Stimulated activated CD4-positive, alpha-beta T cell treated with anti-CD3 and anti-CD28 coated beads, Interleukin-1b, Interleukin-23, amount 100 ng/mL, for 48 hours (primary cell): ENCODE measurements at places on chromosomes 13 and 19.

DNA sequence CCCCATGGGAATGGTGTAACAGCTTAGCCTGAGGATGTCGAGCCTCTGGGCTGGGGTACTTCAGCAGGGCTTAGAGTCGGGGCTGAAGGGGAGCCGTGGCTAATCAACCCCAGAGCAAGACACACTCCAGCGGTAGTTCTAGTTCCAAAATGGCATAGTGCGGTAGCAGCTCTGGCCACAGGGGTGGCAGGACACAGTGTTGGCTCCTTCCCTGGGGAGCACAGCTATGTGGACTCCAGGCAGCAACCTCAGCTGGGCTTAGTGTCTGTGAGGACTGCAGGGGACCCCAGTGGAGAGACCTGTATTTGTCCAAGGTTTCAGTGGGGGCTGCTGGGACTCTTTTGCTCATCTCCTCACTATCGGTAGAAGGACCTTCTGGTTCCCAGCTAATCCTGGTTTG, 70.8 kb upstream of the PCDH20 start:
- no peak for DNase-seq

DNA sequence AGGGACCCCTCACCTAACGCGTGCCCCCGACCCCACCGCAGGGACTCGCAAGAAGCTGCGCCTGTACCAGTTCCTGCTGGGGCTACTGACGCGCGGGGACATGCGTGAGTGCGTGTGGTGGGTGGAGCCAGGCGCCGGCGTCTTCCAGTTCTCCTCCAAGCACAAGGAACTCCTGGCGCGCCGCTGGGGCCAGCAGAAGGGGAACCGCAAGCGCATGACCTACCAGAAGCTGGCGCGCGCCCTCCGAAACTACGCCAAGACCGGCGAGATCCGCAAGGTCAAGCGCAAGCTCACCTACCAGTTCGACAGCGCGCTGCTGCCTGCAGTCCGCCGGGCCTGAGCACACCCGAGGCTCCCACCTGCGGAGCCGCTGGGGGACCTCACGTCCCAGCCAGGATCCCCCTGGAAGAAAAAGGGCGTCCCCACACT, 4.7 kb upstream of the MYBPC2 start:
- DNase-seq, result no peak

DNA sequence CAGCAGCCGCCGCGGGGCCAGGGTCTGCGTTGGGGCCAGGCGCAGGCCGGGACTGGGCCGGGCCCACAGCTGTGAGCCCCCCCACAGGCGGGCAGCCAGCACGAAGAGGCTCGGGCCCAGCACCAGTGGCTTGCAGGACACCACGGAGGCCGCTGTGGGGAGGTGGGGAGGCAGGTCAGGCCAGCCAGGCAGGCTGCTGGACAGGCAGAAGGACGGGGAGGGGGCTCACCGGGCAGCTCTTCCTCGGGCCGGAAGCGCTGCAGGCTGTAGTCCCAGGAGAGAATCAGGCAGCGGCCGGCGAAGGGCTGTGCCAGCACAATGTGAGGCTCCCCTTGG, 8.3 kb downstream of the LGI4 start:
- DNase-seq, result no peak

GRCh38 chr13:53622456-53622855, 593.8 kb downstream of the OLFM4 start:
- DNase-seq, result no peak

- no peak for DNase-seq
Measured at GRCh38 chr13:74730556-74731331, 596.5 kb upstream of the KLF12 start.

DNA sequence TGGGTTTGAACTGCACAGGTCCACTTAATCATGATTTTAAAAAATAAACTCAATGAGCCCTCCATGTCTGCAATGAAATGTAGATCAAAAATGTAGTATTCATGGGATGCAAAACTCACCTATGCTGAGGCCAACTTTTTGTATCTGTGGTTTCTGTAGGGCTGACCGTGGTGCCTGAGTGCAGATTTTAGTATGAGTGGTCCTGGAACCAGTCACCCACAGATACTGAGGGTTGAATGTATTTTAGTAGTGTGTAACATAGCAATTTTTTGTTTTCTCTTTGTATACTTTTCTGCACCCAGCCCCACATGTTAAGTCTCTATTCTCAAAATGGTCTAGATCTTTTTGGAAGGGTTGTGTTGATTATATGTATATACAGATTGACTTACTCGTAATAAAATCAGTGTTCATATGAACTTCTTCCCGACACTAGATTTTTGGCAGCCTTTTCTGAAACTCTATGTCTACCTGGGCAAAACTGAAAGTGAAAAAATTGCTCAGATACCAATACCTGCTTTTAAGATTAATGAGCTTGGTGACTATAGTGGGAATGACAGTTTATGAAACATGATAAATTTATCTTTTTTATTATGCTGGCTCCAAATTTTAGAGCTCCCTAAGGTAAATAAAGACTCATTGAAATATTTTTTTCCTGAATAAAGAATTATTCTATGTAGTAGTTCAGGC, 51.6 kb downstream of the DNAJC15 start:
- DNase-seq, result no peak

- DNase-seq, result no peak
Measured at GRCh38 chr13:36553491-36553890, 120.3 kb upstream of the SERTM1 start.

DNA sequence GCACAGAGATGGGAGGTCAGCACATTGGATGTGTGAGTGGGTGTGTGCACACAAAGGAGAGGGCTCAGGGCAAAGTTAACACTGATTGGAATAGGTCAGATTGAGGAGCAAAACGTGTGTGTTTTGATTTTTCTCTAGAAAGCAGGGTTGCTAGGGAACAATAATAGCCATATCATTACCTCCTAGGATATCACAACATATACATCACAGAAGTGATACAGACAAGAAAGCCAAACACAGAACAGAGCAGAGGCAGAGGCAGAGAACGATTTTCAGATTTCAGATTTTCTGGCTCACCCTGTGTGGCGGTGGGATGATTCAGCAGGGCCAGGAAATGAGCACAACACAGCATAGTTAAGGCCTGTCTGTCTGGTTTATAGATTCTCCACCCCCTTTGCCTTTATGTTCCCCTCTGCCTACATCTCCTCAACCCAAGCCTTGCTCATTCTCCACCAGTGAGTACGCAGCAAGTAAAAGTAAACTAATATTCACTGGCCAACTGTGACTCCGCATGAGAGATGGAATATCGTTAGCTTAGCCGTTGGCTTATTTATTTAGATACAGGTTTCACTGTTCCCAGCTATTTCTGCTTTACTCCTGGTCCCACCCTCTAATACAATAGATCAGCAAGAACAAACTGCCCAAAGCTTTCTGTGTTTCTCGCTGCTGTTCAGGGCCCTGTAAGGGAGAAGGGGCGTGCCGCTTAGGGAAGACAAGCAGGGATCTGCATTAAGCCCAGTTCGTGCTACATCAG, 182.7 kb upstream of the TSC22D1 start:
- DNase-seq, result peak; percentile 53

DNA sequence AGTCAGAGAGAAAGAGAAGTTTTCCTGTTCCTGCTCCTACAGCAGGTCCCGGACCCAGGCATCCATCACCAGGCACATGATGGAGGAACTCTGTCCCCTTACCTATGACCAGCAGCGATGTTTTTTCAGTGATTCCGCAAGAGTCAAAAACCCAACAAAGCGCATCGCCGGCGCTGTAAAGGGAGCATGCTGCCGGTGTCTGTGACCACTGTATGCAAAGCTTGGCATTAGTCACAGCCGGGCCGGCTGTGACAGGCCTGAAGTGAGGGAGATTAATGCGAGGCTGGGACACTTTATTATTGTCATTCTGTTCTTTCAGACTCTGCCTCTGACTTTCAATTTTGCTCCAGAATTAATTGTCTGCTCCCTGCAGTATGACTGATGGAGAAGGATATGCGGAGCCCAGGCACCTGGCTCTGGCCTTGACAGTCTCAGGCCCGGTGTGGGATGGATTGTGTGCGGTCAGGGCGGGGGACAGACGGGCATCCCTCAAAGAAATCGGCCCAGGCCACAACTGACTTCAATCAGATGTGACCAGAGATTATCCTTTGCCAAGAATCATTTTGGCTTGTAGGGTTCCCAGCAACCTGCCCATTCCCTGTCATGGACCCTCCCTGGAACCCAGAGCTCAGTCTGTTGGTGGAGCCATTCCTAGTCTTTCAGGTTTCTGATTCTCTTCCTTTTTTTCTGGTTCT, 462.0 kb upstream of the ZNF507 start:
- DNase-seq, result no peak

GRCh38 chr13:85853901-85854663, 54.9 kb upstream of the SLITRK6 start:
- DNase-seq, result no peak

- no peak for DNase-seq
Measured at GRCh38 chr19:4443188-4443587, 14.4 kb downstream of the UBXN6 start.

GRCh38 chr13:100502446-100502845, 86.1 kb downstream of the GGACT start:
- DNase-seq, result no peak

DNA sequence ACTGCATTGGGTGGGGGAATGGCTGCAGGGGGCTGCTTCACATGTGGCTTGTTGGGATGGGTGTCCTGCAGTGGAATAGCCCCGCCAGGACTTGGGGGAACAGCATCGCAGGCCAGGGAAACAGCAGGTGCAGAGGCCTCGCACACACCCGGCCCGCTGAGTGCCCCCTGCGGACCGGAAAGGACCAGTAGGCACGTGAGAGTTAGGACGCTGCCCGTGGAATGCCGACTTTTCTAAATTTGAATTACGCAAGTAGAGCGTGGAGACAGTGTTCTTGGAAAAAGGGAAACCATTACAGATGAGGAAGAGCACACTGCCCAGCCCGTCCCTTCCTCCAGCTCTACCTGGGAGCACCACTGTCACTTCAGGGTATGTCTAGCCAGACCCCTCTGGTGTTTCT, 11.5 kb downstream of the DNM2 start:
- no peak for DNase-seq

- no peak for DNase-seq
Measured at GRCh38 chr13:50912851-50913250, 3.3 kb downstream of the RNASEH2B start.

- DNase-seq, result no peak
Measured at GRCh38 chr13:111945086-111945485, 121.9 kb upstream of the SOX1 start.

DNA sequence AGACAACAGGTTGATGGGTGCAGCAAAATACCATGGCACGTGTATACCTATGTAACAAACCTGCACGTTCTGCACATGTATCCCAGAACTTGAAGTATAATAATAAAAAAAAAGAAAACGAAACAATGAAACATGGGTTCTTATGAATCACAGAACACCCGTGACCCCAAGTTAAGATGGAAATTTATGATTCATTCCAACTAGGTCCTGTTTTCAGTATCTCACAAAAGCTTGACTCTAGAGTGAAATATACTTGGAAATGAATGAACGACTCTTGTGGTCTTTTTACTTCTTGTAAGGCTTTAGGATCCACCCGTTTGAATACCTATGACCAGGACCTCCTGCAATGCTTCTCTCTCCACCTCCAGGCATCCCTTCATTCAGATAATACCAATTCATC, 3.5 kb upstream of the LILRB4 start:
- no peak for DNase-seq

- no peak for DNase-seq
Measured at GRCh38 chr13:38409771-38410170, 60.1 kb downstream of the UFM1 start.

- DNase-seq, result no peak
Measured at GRCh38 chr13:74158571-74159352, 24.6 kb upstream of the KLF12 start.

DNA sequence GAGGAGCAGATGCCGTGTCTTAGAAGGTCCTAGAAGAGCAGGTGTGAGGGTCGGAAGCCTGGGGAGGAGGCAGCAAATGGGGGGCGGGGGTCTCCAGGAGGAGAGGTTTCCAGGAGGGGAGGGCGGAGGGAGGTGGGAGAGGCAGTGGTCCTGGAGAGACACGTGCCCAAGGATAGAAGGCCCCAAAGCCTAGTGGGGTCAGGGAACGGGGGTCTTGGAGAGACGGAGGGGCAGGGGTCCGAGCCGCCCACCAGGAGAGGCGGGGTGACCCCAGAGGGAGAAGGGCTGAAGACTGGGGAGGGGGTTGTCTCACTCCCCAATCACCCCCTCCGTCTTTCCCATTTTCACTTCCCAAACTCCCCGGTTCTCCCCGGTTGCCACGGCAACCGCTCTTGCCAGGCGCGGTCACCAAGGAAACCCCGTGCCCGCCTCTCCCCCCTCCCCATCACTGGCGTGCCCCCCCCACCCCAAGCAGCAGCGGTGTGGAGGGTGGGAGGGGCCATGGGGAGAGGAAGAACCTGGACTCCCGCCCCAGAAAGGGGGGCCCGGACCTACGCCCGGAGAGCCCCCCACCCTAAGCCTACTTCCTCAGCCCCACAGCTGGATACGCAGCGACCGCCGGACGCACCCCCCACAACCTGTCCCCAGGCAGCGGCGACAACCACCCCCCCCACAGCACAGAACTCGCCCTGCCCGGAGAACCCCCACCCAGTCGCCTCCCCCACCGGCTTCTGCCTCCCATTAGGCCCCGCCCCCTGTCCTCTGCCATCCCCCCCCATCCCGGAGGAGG, 988 bp downstream of the LRRC4B start:
- DNase-seq, result no peak

GRCh38 chr19:33719366-33720154, 77.1 kb upstream of the KCTD15 start:
- DNase-seq, result no peak

DNA sequence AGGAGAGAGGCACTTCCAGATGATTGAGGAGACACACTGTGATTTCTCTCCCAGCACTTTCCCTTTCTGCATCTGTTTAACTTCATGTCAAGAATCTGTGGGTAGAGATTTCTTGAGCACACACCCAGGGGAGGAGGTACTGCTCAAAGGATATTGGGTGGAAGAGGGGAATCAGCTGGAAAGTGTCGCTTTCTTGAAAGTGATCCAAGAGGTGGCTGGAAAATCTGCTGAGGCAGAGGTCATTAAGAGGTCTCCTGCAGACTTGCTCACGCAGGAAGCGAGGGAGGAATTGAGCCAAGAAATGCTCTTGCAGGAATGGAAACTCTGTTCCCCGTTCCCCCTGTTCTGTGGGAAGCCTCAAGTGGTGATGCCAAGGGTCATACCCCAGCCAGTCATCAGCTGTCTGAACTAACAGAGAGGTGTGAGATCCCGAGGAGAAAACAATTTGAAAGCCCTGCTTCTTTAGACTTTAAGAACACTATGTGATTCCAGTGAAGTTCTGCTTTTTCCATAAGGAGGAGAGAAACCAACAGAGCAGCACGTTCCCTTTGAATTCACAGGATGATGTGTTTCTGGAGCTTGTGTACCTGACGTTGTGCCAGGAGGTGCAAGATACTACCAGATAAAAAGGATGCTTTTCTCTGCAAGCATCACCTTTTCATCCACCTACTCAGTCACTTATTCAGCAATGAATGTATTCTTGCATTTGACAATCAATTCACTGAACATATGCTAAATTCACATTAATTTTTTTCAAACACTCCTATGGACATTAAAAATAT, 163.4 kb upstream of the GPR12 start:
- DNase-seq, result no peak
